ENCODE measurements at places on chromosomes 5 and 9.

- peak; percentile 6 for DNase-seq
Measured at GRCh38 chr5:41510176-41510831, at the start of gene PLCXD3. Gene PLCXD3 (minus strand): TSS chr5:41510601. CDS start chr5:41510526, 75 bp downstream.

DNA sequence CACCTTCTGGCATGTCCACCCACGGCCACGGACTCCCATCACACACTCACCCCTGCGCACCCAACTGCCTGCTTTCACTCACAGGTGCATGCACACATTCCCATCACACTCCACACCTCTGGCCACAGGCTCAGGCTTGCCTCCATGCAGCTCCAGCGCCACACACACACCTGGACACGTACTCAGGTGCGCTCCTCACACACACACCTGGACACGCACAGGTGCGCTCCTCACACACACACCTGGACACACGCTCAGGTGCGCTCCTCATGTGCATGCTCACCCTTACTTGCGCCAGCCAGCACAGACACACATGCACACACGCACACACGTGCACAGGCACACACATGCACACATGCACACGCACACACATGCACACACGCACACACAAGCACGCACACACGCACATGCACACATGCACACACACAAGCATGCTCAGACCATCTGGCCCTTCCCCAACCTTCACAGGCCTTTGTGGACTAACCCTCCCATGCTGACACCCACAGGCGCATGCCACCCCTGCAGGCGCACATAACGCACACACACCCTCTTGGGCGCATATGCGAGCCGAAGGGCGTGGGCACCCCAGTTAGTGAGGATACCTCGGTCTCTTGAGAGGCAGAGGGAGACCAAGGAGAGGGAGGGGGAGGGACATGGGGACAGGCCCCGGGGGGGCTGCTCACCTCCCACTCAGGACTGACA, 8.3 kb downstream of the GRIN1 start:
- no peak for DNase-seq

DNA sequence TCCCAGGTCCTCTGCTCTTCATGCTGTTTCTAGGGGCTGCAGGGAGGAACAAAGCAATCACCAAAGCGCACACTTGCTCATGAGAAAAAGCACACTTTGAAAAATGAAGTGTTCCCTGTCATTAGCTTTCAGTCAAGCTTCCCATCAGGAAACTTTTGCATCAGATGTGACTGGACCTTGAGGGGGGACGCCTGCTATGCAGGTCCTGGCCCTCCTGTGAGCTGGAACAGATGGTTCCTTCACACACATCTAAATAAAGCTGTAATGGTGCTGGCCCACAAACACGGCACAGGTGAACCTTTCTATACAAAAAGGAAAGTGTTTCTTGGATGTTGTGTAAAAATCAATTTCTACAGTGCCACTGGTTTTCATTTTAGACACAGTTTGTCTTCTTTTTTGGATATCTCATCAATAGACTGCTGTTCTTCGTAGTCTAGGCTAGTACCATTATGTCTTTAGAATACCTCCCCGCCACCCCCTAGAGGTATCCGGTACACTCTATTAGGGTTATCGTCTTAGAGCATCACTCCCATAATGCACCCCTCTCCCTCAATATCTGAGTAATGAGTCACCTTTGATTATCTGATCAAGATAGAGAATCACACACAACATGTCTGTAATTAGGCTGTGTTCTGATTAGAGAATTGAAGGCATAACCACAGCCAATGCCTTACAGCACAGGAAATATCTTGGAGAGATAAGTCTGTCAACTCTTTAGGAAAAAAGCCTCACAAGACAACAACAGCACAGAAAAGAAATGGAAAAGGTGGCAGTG, 266.3 kb downstream of the TLR4 start:
- DNase-seq = no peak

DNA sequence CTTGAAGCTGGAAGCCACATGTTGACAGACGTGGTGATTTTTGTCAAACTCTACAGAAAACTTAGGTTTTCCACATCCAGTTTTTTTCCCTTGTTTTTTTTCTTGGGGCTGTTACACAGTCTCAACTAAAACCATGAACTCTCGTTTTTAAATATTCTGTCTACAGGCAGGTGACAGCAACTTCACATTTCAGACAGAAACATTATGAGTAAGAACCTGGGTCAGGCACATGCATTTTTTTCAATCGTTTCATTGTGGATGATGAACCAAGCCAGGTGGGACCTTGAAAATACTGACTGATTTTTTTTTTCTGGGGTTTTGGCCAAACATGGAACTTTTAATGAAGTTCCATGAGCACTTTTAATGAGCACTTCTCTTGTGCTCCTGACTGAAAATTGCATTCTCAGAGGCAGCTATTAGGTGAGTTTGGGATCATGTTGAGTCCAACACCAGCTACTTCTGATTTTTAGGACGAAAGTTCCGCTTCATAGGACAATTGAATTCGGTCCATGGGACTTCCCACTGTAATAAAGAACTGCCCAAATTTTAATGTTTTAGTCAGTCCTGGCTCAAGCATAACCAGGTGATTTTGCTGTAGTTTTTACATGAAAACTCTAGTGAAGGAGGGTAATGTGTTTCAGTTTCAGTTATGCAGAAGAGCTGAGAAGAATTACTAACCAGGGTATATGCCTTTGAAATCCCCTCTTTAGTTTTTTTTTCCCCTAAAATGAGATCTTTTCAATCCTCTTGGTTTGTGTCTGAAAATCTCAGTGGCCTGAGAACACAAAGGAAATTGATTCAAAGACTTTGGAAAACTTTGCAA, 93.2 kb upstream of the ADAMTS16 start:
- no peak for DNase-seq

GRCh38 chr9:134550584-134550983, 91.0 kb upstream of the COL5A1 start:
- DNase-seq = no peak

DNA sequence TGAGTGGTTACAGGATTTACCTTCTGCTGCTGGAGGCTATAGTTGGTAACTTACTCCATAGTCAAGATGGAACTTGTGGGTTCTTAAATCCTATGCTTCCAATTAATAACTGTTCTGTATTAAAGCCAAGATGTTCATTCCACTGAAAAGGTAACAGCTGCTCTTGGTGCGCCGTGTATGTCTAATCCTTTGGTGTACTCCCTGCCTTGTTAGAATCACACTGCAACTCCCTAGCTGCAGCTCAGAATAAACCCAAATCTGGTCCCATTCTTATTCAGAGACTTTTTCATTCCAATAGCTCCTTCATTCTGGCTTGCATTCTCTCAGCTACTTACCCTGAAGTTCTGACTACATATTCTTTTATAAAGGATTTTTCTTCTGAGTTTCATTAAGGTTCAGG, 1355.5 kb downstream of the MAT2B start:
- DNase-seq = no peak
